ENCODE measurements at places on chromosomes 2 and 18.

GRCh38 chr2:38718601-38719000, 32.6 kb downstream of the SRSF7 start:
- no peak for DNase-seq

- DNase-seq: no peak
Measured at GRCh38 chr2:215635071-215635787, 199.4 kb upstream of the FN1 start.

- no peak for DNase-seq
Measured at GRCh38 chr2:221334481-221335218, 237.5 kb downstream of the EPHA4 start.

DNA sequence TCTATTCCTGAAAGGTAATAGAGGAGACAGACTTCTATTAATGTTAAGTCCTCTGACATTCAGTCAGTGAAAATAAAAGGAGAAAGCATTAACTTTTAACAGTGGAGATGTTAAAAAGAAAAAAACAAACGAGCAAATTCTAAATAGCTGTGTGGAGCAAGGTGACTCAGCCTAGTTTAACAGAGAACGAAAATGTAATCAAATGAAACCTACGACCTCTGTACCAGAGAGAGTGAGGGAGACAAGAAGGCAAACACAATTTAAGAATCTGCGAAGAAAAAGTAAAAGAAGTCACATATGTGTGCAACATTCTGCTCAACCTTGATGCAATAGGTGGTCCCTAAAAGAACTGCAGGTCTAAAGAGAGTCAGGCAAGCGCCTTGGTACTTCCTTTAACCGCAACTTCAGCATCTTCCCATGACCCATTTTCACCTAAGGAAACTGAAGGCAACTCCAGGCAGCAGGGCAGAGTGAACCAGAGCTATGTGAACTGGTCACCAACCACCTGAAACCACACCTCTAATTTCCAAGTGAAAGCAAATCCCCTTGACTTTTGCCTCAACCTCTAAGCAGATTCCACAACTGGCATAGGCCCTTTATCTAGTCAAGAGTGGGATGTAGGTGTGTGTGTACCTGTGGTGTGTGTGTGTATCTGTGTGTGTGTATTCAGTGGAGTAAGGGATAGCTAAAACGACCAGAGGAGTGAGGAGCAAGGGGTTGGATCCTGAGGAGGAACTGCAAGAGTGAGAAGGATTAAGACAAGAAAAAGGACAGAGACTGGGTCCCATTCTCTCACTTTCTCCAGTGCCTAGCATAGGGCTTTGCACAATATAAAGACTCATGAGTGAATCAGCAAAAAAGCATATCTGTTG, 43.0 kb downstream of the FIGN start:
- no peak for DNase-seq

DNA sequence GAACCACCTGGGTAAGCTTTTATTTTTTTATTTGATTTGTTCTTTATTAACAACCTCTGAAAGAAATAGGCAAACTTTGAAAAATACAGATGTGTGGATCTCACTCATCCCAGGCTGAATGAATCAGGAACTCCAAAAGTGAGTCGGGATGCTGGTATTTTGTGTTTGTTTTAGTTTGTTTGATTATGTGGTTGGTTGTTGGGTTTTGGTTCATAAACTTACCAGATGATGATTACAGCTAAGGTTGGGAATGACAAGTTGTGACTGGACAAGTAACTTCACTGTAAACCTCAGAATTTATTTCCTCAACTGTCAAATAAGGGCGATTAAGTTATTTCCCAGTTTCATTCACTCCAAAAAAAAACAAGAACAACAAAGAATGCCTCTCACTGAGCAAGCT, 80.5 kb upstream of the KIF5C start:
- DNase-seq: no peak

- no peak for DNase-seq
Measured at GRCh38 chr2:195370167-195370943, 286.7 kb upstream of the SLC39A10 start.
